ENCODE measurements at places on chromosomes 16 and 17.

GRCh38 chr17:5225668-5226457, 8.8 kb downstream of the SCIMP start:
- no peak overlapping the region for H3K4me3 ChIP-seq
- H3K27ac ChIP-seq: no peak overlapping the region
- H3K4me1 ChIP-seq: peaks cover 14% of the 10 kb centered on the region
- no peak for DNase-seq

GRCh38 chr17:70654706-70655105, 485.4 kb downstream of the KCNJ2 start:
- H3K4me1 ChIP-seq: no peaks in the 10 kb centered on the region
- H3K4me3 ChIP-seq: no peak overlapping the region

DNA sequence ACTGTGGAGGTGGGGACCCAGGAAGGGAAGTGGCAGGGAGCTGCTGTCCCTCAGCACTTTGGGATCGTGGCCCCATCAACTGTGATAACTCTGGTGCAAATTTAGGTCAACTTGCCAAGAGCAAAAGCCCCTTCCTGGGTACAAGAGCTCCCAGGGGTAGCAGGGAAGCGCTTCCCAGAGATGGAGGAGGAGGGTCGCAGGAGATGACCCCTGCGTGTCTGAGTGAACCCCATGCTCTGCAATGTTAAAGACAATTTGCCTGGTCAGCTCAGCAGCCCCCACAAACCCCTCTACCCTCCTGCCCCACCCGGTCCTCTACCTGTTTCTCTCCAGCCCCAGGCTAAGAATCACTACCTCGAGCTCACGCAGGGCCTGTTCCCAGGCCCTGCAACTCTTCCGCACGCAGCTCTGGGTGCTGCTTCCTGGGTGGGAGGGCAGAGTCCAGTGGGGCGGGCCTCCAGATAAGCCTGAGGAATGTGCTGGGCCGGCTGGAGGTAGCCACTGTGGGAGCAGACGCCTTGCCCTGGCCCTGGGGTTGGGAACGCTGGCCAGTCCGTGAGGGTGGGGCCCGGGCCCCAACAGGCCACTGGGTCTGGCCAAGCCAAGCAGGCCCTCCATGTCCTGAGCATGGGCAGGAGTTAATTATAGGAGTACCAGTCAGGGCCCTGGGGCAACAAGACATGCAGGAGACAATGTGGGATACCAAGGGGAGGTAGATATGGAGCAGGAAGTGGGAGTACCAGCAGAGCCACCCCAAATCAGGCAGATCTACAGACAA, 6.1 kb downstream of the DOK4 start:
- H3K27ac ChIP-seq: peak overlapping the region; percentile 87
- no peaks in the 10 kb centered on the region for H3K27me3 ChIP-seq
- no peaks in the 10 kb centered on the region for H3K36me3 ChIP-seq
- peaks cover 29% of the 10 kb centered on the region for H3K4me1 ChIP-seq
- DNase-seq: peak; percentile 36

DNA sequence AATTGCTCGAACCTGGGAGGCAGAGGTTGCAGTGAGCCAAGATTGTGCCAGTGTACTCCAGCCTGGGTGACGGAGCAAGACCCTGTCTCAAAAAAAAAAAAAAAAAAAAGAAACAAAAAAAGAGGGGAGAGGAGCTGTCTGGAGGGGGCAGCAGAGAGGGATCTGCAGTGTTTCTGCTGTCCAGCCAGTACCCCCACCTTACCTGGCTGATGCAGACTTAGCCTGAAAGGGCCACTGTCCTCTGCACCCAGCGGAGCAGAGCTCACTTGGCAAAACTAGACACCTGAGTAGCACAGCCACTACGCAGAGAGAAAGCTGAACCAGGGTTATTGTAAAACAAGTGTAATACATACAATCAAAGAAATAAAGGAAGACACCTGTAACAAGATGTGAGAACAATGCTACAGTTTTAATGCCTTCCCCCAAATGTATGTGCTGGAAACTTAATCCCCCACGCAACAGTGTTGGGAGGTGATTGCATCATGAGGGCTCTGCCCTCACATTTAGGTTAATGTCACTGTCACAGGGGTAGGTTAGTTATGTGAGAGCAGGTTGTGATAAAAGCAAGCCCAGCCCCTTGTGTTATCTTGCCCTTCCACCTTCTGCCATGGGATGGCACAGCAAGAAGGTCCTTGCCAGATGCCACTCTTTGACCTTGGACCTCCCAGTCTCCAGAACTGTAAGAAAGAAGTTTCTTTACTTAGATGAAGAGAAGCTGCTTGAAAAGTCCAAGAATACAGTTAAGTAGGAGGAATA, 211.2 kb downstream of the RPTOR start:
- peaks cover 34% of the 10 kb centered on the region for H3K36me3 ChIP-seq
- H3K4me3 ChIP-seq: no peak overlapping the region
- H3K27ac ChIP-seq: no peak overlapping the region
- no peak for DNase-seq
- H3K27me3 ChIP-seq: peaks cover 2% of the 10 kb centered on the region

GRCh38 chr17:1449412-1449967, 6.5 kb downstream of the CRK start:
- no peak overlapping the region for H3K4me3 ChIP-seq
- peak overlapping the region; percentile 14 for H3K27ac ChIP-seq
- peaks cover 42% of the 10 kb centered on the region for H3K4me1 ChIP-seq
- peaks cover 40% of the 10 kb centered on the region for H3K36me3 ChIP-seq
- no peak for DNase-seq

GRCh38 chr17:699345-699744, 15.3 kb downstream of the VPS53 start:
- no peaks in the 10 kb centered on the region for H3K27me3 ChIP-seq
- peaks cover 30% of the 10 kb centered on the region for H3K36me3 ChIP-seq
- H3K4me3 ChIP-seq: no peak overlapping the region
- peak overlapping the region; percentile 54 for H3K27ac ChIP-seq

GRCh38 chr16:30533748-30534367, 800 bp downstream of the ZNF747 start:
- no peak for DNase-seq
- no peaks in the 10 kb centered on the region for H3K36me3 ChIP-seq
- peak overlapping the region; percentile 61 for H3K27ac ChIP-seq

- no peak for DNase-seq
- no peak overlapping the region for H3K4me3 ChIP-seq
- no peak overlapping the region for H3K27ac ChIP-seq
- no peaks in the 10 kb centered on the region for H3K36me3 ChIP-seq
- H3K27me3 ChIP-seq: no peaks in the 10 kb centered on the region
Observed at GRCh38 chr17:54172096-54172984, 349.6 kb downstream of the KIF2B start.

DNA sequence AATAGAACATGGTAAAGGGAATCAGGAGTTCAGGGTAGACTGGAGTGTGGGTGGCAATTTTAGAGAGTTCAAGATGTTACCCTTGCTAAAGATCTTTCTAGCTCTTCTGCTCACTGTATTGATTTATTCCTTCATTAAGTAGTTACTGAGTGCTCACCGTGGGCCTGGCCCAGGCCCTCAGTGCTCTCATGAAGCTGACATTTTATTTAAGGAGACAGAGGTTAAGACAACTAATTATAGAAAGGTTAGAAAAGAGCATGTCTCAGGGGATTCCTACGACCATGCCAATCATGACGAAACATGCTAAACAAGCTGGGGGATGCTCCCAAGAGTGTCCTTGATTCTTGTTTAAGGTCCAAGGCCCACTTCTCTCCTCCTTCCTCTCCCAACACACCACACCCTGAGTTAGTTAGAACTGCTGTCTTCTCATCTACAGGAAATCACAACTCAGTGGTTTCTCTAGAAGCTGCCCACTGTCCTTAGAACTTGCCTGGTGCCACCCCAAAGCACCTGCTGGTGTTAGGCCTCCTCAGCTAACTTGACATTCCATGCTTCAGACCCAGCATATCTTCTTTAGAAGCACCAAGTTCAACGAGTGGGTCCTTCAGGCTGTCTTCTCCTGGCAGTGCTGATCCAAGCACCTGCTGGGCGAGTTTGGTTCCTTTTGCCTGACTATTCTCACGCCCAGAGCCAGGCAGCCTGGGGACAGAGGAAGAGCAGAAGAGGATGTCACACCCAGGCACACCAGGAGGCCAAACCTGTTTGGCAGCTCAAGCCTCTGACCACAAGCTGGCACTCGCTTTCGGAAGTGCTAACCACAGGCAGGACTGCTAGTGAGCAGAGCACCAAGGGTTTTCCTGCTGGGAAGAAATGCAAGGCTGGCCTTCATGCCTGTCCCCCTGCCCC, 79.0 kb downstream of the GAS7 start:
- H3K4me3 ChIP-seq: no peak overlapping the region
- peaks cover 2% of the 10 kb centered on the region for H3K27me3 ChIP-seq
- H3K27ac ChIP-seq: no peak overlapping the region

DNA sequence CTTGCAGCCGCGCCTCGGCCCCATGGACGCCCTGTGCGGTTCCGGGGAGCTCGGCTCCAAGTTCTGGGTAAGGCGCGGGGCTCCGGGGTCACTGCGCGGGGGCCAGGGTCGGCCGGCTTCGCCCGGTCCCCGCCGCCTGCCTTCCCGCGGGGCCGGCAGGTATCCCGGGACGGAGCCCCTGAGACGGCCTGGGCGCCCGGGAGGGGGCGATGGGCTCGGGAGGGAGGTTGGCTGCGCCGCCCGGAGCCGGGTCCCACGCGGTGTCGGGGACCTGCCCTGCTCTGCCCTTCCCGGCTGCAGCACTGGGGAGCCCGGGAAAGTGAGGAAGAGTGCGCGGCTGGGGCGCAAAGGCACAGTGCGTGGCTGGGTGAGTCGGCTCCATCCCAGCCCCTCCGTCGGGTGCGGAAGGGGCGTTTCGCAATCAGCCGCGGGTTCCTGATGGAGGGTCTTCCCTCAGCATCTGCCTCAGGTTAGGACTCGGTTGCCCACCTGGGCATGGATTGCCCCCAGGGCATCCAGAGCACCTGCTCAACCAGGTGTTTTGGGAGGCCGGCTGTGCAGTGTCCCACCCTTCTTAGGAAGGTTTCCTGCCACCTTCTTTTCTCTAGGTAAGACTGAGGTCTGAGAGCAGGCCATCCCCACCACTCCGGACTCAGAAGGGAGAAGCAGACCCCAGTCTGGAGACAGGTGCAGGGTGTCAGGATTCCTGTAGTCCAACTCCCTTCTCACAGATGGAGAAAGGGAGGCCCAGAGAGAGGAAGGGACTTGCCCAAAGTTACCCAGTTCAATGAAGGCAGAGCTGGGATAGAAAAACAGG, 442 bp downstream of the ABCC3 start:
- no peak overlapping the region for H3K27ac ChIP-seq
- H3K27me3 ChIP-seq: peaks cover 7% of the 10 kb centered on the region
- no peaks in the 10 kb centered on the region for H3K36me3 ChIP-seq
- H3K4me3 ChIP-seq: peak overlapping the region; percentile 57
- peaks cover 73% of the 10 kb centered on the region for H3K4me1 ChIP-seq

- H3K27ac ChIP-seq: no peak overlapping the region
- no peak overlapping the region for H3K4me3 ChIP-seq
- no peak for DNase-seq
- peaks cover 8% of the 10 kb centered on the region for H3K27me3 ChIP-seq
- no peaks in the 10 kb centered on the region for H3K4me1 ChIP-seq
Observed at GRCh38 chr16:31291376-31291775, 31.6 kb downstream of the ITGAM start.

DNA sequence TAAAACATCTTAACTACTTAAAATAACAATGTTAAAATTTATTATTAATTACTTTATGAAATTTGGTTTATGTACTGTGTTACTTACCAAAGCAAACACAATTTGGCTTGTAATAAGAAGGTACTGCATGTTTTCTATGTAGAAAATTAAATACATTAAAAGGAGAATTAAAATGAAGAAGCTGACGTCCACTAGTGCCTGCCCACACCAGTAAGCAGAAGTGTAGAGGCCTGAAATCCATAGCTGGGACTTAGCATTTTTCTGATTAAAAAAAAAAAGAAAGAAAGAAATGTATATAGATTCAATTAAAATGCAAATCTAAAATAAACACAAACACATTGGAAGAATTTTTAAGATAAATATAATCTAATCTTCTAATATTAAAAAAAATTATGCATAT, 35.8 kb upstream of the ABCA9 start:
- DNase-seq: no peak
- H3K27ac ChIP-seq: no peak overlapping the region
- no peak overlapping the region for H3K4me3 ChIP-seq
- no peaks in the 10 kb centered on the region for H3K27me3 ChIP-seq
- no peaks in the 10 kb centered on the region for H3K36me3 ChIP-seq

DNA sequence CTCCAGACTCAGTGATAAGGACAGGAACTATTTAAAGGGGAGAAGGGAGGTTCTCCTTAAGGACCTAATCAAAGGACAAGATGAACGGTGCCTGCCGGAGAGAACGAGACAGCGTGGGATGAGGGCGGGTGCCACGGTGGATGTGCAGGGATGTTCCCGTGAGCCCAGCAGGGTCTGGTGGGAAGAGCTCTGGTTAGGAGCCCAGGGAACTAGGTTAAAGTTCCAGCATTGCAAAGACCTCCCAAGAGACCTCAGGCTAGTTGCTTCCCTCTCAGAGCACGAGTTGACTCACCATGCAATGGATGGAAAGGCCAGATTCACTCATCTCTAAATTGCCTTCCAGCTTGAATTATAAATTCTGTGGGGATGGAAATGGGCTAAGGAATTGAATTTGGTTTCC, 14.7 kb downstream of the CCR7 start:
- H3K36me3 ChIP-seq: peaks cover 8% of the 10 kb centered on the region
- DNase-seq: peak; percentile 44
- peaks cover 9% of the 10 kb centered on the region for H3K27me3 ChIP-seq
- peak overlapping the region; percentile 100 for H3K27ac ChIP-seq
- peak overlapping the region; percentile 88 for H3K4me3 ChIP-seq

DNA sequence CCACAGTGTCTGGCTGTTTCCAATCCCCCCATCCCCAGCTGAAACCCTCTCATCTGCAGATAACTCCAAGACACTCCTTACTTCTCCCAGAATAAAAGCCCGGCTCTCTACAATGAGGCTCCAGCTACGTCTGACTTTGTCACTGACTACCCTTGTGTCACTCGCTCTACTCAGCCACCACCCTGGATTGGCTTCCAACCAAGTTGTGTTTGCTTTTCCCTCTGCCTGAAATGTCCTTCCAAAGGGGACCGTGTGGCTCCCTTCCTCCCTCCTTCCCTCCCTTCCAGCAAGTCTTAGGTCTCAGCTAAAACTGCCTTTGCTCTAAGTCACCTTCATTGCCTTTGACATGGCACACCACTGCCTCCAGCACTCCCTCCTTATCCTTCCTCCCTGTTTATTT, 42.8 kb downstream of the CDH1 start:
- no peaks in the 10 kb centered on the region for H3K36me3 ChIP-seq
- DNase-seq: no peak
- H3K27ac ChIP-seq: no peak overlapping the region
- H3K27me3 ChIP-seq: peaks cover 36% of the 10 kb centered on the region
- H3K4me1 ChIP-seq: no peaks in the 10 kb centered on the region

Measured in HFFc6 (cell line).